T follicular helper cell (primary cell): ENCODE measurements at places on chromosomes 1 and 21.
A peak's percentile ranks its signal among the peaks of the same experiment; 100 is the strongest.

GRCh38 chr1:159121526-159121925 lies 45.0 kb upstream of the AIM2 start:
- DNase-seq, result no peak

DNA sequence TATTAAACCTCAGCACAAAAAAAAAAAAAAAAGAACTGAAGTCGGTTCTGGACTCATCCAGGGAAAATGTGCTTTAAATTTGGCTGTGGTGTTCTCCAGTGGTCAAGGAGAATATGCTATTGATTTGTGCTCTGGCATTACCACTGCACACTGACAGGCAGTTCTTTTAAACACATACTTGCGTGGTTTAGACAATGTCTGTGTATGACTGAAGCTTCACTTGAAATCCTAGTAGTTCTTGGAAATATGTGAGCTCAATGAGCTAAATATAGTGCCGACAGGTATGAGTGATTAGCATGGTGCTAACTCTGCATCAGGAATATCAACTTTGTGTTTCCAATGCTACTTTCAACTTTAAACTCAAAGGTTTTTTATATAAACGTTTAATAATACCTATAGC lies 415.6 kb downstream of the SMYD3 start:
- DNase-seq, result no peak

GRCh38 chr1:41009466-41009865 lies 12.1 kb downstream of the SLFNL1 start:
- no peak for DNase-seq

DNA sequence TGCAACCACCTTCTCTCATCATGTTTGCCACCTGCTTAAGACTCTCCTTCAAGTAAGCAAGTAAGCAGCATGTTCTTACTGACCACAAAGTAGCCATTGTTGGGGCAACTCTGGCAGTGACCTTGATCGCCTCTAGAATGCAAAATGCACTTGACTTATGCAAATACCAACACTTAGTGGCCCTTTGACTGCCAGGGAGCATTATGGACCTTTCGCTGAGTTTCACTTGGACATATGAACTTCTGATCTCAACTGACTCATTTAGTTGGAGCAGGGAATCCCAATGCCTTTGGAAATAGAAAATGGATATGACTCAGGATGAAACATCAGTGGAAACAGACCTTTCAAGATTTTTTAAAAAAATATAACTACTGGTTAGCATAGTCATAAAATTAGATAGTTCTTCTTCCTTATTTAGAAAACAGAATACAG lies 6.1 kb upstream of the PLA2G5 start:
- no peak for DNase-seq

DNA sequence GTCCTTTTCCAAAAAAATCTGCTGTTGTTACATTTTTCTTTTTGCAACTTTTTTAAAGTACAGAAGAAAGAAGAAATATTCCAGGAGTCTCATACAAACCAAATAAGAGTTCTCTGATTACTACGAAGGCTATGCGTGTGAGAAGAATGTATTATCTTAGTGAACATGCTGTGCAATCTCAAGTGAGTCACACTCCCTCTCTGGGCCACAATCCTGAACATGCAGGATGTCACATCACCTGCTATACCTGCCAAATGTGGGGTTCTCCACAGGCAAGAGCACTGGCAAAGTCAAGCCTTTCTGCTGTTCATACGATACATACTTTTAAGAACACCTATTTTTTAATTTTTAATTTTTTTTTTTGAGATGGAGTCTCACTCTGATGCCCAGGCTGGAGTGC lies 21.7 kb upstream of the TRIM63 start:
- DNase-seq, result no peak

DNA sequence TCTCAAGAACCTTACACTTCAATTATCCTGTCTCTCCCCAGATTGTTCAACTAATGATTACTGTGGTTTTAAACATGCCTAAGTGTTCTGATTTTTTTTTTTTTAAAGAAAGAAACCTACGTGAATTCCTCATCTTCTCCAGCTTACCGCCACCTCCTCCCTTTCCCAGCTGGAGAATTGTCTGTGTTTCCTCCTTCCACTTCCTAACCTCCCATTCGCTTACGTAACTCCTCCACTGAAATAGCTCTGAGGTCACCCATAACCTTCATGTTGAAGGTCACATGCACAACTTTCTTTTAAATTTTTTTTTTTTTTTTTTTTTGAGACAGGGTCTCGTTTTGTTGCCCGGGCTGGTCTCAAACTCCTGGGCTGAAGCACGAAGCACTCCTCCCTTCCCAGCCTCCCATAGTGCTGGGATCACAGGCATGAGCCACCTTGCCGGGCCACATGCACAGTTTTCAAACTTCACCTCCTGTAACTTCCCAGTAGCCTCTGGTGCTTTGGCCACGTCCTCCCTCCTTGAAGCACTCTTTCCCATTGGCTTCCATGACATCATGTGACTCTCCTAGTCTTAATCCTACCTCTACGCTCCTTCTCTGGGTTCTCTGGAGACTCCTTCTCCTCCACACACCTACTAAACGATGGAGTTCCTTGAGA lies 9.8 kb upstream of the CAPZB start:
- no peak for DNase-seq

DNA sequence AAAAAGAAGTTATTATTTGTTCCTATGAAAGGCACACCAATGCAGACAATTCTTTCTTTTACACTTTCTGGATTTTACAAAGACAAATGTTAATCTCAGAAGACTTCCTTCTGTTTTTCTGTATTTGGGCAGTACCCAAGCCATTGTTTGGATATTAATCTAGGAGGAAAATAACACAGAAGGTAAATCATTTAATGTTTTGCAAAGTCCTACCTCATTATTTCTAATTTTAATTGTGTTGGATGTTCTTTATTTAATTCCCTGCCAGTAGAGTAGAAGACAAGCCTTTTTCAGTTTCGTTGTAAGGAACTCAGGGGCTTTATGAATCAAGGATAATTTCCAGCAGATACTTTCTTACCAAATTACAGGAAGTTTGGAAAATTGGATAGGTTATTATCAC lies 118.3 kb downstream of the VPS13D start:
- no peak for DNase-seq

DNA sequence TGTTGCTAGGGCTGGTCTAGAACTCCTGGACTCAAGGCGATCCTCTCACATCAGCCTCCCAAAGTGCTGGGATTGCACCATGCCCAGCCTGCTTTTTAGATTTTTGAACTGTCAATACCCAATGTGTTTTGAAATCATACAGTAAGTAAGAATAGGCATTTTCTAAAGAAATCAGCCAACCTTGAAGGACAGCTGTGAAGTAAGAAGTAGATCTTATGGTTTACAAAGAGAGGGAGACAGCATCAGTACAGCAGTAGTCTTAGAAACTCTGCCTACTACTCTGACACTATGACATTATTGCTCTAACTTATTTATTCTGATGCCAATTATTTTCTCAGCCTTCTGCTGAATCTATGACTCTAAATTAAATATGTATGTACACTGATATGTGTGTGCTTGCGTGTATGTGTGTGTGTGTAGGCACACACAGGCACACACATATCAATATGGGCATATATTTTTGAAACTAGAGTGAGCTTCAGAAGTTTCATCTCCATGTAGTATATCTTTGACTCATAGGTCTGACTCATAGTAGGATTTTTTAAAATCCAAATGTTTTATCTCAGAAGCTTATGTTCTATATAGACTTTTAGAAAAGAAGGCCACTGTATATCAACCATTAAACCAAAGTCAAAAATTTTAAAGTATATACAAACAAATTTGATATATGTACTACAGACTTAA lies 140.4 kb downstream of the COL24A1 start:
- DNase-seq, result no peak

DNA sequence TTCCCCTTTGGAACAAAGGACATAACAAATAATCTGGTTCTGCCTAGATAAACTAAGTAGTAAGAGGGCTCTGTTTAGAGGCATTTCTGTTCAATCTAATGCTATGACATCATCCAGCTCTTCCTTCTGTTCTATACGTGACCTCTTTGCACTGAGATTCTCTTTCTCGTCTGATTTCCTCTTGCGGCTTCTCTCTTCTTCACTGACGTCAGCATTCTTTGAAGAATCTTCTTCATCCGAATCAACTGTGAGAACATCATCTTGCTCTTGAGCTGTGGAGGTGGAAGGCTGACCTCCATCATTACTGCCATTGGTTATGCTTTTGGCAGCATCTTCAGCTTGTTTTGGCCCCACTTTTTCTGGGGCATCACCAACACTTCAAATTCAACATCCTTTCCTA lies 130.4 kb downstream of the HS2ST1 start:
- peak; percentile 32 for DNase-seq

DNA sequence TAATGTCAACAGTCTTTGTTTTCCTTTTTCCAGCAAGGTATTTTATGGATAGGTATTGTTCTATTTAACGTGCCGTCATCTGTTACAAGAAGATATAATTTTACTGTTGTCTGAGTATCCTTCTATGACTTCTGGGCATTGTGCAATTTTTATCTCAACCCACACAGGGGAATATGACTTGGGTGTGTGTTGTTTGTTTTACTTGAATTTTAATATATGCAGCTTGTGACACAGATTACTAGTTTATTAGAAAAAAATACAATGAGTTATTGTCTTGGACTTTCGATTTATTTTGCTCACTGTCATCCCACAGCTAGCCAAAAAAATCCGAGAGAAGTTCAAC lies 111.9 kb downstream of the CACHD1 start:
- DNase-seq, result no peak

GRCh38 chr1:64163970-64164369 lies 39.5 kb upstream of the UBE2U start:
- DNase-seq, result no peak

GRCh38 chr21:46406001-46406400 lies 52.7 kb upstream of the DIP2A start:
- DNase-seq, result no peak

DNA sequence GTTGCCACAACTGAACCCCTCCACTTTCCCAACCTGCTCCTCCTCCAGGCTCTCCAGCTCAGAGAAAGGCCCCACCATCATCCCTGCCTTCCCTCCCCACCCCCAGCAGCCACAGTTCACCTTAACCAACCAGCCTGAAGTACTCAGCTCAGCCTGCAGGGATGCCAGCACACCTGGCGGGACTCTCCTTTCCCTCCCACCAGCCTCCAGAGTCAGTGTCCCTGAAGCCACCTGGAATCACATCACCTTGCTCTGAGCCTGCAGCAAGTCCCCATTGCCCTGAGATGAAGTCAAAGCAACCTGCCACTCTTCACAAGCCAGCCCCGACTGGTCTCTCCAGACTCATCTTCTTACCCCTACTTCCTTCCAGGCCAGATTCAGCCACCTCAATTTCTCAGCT lies 26.2 kb upstream of the ZC3H12A start:
- no peak for DNase-seq

DNA sequence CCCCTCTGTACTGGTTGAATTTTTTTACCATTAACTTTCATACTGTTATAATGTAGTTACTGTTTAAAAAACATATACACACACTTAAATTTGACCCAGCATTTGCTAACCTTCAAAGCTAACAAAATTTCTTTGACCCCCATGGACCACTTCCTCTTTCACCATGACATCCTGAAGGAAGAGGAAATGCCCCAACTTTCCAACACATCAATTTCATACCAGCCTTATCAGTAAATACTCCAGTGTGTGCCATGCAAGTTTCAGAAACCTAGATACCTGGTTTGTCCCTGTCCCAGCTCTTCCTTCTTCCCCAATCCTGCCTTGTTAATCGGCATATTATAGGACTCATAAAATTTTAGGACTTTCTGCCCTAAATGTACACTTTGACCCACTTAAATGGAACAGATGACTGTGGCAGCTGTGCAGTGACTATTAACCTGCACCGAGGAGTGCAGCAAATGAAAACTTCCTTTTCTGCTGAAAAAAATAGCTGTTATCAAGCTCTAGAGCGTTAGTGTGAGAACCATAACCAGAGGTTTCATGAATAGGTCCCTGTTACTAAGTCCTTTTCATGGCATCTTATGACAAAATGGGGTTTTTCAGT lies 54.1 kb downstream of the DTL start:
- no peak for DNase-seq

DNA sequence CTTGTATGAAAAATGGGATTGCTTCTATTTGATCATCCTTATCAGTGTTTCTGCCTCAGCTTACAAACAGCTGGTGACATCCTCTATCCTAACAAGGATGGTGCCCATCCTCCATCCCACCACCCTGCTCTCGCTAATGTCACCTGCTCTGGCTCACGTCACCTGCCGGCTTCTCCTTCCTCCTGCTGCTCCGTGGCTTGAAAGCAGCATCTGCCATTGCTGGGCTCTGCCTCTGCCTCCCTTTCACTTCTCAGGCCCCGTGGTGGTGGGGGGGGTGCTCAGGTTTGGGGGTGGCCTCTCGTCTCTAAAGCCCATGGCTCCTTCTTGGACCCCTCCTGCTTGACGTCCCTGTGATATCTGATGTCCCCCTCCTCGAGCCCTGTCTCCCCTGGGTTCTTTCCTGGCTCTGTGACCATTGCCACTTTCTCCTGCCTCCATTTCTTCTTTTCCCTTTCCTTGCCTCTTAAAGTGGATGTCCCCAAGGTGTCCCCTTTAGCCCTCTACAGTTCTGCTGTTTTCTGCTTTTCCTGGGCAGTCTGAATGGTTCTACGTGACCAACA lies 135.5 kb upstream of the ERRFI1 start:
- DNase-seq, result no peak

- DNase-seq, result no peak
Measured at GRCh38 chr1:221637641-221638041, 104.2 kb downstream of the DUSP10 start.

GRCh38 chr1:190835658-190836057 lies 358.0 kb upstream of the BRINP3 start:
- DNase-seq, result no peak

- no peak for DNase-seq
Measured at GRCh38 chr1:28056129-28056925, 32.1 kb downstream of the EYA3 start.

- DNase-seq, result no peak
Measured at GRCh38 chr1:66327588-66327987, 206.4 kb upstream of the SGIP1 start.

GRCh38 chr1:214085325-214085724 lies 97.6 kb downstream of the PROX1 start:
- DNase-seq, result no peak

DNA sequence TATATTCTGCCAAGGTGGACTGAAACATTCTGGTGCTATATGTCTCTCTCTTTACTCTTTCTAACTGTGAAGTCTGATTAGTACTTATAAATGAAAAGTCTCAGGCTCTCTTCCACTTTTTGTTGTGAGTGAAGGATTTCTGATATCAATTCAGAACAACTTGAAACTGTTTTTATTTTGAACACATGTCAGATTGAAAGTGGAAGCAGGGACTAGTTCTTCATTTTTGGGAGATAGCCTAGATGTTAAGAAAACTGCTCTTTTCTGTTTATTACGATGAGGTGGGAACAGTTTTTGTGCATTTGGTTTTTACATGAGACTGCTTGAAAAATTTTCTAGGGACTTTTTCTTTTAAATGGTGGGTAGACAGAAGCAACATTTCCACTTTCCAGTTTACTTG lies 14.5 kb upstream of the GBP3 start:
- DNase-seq, result no peak

- DNase-seq, result peak; percentile 88
Measured at GRCh38 chr1:2189459-2190425, 4.8 kb downstream of the FAAP20 start.

DNA sequence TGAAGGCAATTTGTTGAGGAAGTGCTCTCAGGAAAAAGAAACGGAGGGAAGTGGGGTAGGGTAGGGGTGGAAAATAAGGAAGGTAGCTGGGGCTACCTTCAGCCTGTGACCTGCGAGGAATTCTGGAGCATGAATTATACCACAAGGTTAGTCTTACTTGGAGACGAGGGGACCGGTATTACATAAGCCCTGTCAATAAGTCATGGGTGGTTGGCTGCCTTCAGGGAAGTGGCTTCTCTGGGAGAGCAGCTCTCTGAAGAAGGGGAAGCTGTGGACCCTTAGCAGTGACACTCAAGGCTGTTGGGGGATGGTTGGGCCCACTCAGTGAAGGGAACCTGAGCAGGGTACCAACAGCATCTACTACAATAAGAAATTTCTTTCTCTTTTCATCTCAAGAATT lies 111.3 kb downstream of the TNFSF18 start:
- no peak for DNase-seq
